ENCODE measurements at places on chromosomes 2 and 18. TPM values are rescaled to one million over a fixed set of nuclear protein-coding genes. Genes with fewer than 3 reads are reported as not detected.

DNA sequence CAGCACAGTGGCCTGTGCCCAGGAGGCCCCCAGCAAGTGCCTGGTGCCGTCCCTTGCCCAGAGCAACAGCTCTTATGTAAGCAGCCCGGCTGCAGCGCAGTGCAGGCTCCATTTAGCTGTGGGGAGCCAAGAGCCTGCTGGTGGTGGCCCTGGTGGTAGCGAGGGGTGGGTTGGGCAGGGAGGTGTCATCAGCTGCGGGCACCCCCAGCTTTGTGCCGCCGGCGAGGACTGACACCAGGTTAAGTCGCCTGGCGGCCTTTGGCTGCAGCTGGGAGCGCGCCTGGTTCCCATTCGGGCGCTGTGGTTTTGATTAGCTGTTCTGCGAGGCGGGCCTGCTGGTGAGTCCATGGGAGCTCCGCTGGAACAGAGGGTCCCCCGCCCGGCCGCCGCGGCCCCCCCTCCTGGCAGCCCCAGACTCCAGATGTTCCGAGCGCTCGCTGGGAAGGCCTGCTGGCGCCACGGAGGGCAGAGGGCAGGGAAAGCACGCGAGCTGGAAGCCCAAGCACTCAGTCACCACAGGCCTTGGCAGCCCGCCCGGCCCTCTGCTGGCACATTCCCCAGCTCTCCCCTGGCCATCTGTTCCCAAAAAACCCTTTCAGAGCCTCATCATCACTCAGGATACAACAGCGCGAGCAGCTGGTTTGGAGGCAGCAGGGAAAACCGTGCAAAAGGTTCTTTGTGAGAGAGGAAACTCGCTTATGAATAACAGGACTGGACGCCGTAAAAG, 18.4 kb downstream of the ATOH8 start:
- DNase-seq: peak; percentile 90
- peak overlapping the region; percentile 48 for H3K27ac ChIP-seq
- no peak overlapping the region for H3K4me3 ChIP-seq

DNA sequence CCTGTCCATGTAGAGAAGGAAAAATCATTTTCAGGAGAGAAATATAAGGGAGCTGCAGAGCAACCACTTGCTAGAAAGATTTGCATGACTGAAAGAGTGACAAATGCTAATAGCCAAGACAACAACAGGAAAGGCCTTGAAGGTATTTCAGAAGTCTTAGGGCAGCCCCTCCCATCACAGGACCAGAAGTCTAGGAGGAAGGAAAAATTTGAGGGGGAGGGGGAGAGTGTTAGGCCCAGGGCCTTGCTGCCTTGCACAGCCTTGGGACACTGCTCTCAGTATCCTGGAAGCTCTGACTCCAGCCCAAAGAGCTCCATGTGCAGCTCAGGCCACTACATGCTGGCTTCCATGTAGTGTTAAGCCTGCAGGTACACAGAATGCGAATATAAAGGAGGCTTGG, 266.9 kb downstream of the GLI2 start:
- H3K27me3 ChIP-seq: no peaks in the 10 kb centered on the region
- no peak for DNase-seq
- no peaks in the 10 kb centered on the region for H3K36me3 ChIP-seq

- no peaks in the 10 kb centered on the region for H3K4me1 ChIP-seq
- no peak overlapping the region for H3K4me3 ChIP-seq
- no peaks in the 10 kb centered on the region for H3K36me3 ChIP-seq
- DNase-seq: no peak
- no peaks in the 10 kb centered on the region for H3K27me3 ChIP-seq
- no peak overlapping the region for H3K27ac ChIP-seq
These were observed 82.9 kb downstream of the GRB14 start for GRCh38 chr2:164538240-164538866.

DNA sequence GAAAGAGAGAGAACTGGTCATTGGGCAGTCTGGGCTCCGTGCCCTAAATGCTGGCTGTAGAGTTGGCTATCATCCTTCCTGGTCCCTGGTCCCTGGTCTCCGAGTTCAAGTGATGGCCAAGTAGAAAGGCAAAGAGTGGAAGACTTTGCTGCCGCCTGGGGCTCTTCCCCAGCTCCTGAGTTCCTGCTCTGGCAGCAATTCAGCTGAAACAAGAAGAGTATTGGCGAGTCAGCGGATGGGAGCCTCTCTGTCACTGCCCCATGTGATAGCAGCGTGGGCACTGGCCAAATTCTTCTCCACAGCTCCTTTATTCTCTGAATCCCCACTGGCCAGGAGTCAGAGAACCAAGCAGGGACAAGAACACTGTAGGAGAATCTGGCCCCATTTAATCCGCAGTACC, 351.0 kb upstream of the POU3F3 start:
- no peak overlapping the region for H3K4me3 ChIP-seq
- H3K36me3 ChIP-seq: no peaks in the 10 kb centered on the region
- H3K27me3 ChIP-seq: no peaks in the 10 kb centered on the region
- no peaks in the 10 kb centered on the region for H3K4me1 ChIP-seq

DNA sequence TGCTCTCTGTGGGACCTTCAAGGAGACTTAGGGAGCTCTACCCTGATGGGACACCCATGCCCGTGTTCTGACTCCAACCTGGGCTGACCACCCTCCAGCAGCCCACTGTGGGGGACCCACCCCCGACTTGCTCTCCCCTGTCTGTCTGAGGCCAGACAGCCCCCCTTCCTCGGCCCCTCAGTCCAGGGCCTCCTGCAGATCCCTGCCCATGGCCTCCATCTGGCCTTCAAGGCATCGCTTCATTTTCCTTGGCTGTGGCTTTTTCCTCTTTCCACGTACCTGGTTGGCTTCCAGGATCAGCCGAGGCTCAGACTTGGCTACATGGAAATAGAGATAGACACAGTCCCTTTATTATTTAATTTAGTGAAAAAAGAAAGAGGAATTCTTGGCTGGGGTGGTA, 290.0 kb downstream of the CYP26B1 start:
- H3K27me3 ChIP-seq: peaks cover 4% of the 10 kb centered on the region
- DNase-seq: no peak
- no peaks in the 10 kb centered on the region for H3K4me1 ChIP-seq
- no peaks in the 10 kb centered on the region for H3K36me3 ChIP-seq
- H3K4me3 ChIP-seq: no peak overlapping the region
- H3K27ac ChIP-seq: no peak overlapping the region

DNA sequence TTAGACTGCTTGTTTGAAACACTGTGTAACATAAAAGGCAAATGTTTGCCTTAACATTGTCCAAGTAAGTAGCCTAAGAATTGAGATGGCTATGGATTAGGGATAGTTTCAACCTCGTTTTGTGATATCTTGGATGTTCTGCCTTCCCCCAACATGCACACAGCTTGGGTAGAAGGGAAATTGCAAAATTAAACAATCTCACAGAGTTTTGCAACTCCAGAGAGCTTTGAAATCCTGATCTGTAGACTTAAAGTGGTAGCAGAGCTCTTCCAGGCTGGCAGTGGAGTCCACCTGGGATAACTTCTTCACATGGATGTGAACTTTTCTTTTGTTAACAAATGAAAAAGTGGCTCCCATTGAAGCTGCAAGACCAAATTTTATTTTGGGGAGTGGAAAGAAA, 59.6 kb downstream of the CHRNA1 start:
- H3K36me3 ChIP-seq: no peaks in the 10 kb centered on the region
- H3K4me1 ChIP-seq: no peaks in the 10 kb centered on the region
- no peak for DNase-seq
- H3K27ac ChIP-seq: no peak overlapping the region
- H3K27me3 ChIP-seq: no peaks in the 10 kb centered on the region

DNA sequence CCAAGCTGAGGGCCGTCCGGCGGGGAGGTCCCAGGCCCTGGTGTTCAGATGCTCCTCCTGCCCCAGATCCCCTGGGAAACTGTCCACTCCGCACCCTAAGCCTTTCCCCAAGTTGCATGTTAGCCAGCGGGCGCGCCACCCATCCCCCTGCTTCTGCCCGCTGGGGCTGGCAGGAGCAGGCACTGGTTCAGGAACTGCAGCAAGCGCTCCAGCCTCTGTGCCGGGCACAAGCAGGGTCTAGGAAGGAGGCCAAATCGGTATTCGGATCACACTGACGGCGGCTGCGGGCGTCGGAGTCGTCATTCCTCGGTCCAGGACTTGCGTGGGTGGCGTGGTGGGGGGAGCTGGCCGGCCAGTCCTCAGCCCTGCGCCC, 53.7 kb downstream of the FAM168B start:
- H3K27me3 ChIP-seq: no peaks in the 10 kb centered on the region
- no peaks in the 10 kb centered on the region for H3K36me3 ChIP-seq
- H3K4me1 ChIP-seq: no peaks in the 10 kb centered on the region
- DNase-seq: no peak

- DNase-seq: no peak
- H3K4me3 ChIP-seq: no peak overlapping the region
- H3K27ac ChIP-seq: no peak overlapping the region
- no peaks in the 10 kb centered on the region for H3K27me3 ChIP-seq
These were observed 1034.7 kb upstream of the CHAC2 start for GRCh38 chr2:52732849-52733395.

GRCh38 chr2:58896638-58897037, 655.5 kb upstream of the FANCL start:
- H3K36me3 ChIP-seq: no peaks in the 10 kb centered on the region
- no peaks in the 10 kb centered on the region for H3K27me3 ChIP-seq
- no peak overlapping the region for H3K4me3 ChIP-seq
- DNase-seq: no peak
- no peaks in the 10 kb centered on the region for H3K4me1 ChIP-seq

GRCh38 chr2:134333646-134334189, 79.8 kb downstream of the MGAT5 start:
- DNase-seq: no peak
- H3K4me3 ChIP-seq: no peak overlapping the region
- H3K27me3 ChIP-seq: no peaks in the 10 kb centered on the region
- no peaks in the 10 kb centered on the region for H3K36me3 ChIP-seq

DNA sequence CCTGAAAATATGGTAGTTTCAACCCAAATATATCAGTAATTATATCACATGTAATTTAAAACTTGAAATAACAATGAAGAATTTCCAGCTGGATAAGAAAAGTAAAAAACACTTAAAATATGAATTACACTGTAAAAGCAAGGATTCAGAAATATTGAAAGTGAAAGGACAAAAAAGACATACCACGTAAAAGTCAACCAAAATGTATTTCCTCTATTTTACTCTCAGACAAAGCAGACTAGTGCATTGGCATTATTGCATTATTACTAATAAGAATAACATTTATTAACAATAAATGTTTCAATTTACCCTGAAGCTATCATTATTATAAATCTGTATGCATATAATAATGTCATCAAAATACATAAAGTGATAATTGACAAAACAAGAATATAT, 445.1 kb upstream of the TRIB2 start:
- no peak overlapping the region for H3K4me3 ChIP-seq
- H3K4me1 ChIP-seq: peaks cover 3% of the 10 kb centered on the region
- no peak overlapping the region for H3K27ac ChIP-seq
- DNase-seq: no peak
- H3K36me3 ChIP-seq: no peaks in the 10 kb centered on the region

GRCh38 chr2:208118918-208119317, 5.4 kb downstream of the CRYGD start:
- H3K27me3 ChIP-seq: no peaks in the 10 kb centered on the region
- H3K27ac ChIP-seq: no peak overlapping the region
- DNase-seq: no peak
- no peaks in the 10 kb centered on the region for H3K4me1 ChIP-seq

GRCh38 chr2:146541896-146542295, 1302.9 kb upstream of the ACVR2A start:
- no peaks in the 10 kb centered on the region for H3K36me3 ChIP-seq
- no peak overlapping the region for H3K4me3 ChIP-seq
- no peaks in the 10 kb centered on the region for H3K4me1 ChIP-seq

DNA sequence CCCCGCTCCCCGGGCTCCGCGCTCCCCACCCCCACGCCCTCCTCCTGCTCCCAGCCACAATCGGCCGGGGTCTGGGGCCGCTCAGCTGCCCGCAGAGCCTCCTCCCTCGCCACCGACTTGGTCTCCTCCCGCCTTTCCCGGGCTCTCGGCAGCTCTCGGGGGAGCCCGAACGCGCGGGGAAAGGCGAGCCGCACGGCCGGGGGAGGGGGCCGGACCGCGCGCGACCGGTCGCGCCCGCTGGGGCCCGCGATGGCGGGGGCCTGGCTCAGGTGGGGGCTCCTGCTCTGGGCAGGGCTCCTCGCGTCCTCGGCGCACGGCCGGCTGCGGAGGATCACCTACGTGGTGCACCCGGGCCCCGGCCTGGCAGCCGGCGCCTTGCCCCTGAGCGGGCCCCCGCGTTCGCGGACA, 327 bp downstream of the LTBP1 start:
- no peaks in the 10 kb centered on the region for H3K4me1 ChIP-seq
- peak overlapping the region; percentile 91 for H3K27ac ChIP-seq
- no peaks in the 10 kb centered on the region for H3K27me3 ChIP-seq
- no peaks in the 10 kb centered on the region for H3K36me3 ChIP-seq
- no peak for DNase-seq

GRCh38 chr18:44920441-44920840, 239.8 kb downstream of the SETBP1 start:
- H3K27ac ChIP-seq: no peak overlapping the region
- no peaks in the 10 kb centered on the region for H3K27me3 ChIP-seq
- no peak overlapping the region for H3K4me3 ChIP-seq
- no peaks in the 10 kb centered on the region for H3K4me1 ChIP-seq
- DNase-seq: no peak

GRCh38 chr2:236714080-236714479, 144.5 kb downstream of the ACKR3 start:
- DNase-seq: no peak
- H3K27ac ChIP-seq: no peak overlapping the region
- no peaks in the 10 kb centered on the region for H3K27me3 ChIP-seq
- no peaks in the 10 kb centered on the region for H3K36me3 ChIP-seq
- H3K4me1 ChIP-seq: no peaks in the 10 kb centered on the region

DNA sequence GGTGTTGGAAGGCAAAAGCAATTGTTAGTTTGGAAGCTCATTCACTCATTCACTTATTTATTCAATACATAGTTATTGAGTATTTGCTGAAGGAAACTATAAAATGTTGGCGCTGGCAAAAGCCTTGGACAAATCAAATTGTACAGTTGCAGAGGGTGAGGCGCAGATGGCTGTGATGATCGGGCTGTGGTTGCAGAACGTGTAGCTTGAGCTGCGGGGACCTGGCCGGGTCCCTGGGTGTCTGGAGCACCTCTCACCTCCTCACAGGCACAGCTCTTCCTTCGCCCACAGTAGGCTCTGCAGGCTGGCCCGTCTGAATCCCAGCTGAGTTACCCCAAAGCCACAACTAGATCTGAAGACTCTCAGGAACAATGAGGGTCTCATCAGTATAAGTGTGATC, 72.7 kb downstream of the LDLRAD4 start:
- no peaks in the 10 kb centered on the region for H3K36me3 ChIP-seq
- no peaks in the 10 kb centered on the region for H3K27me3 ChIP-seq
- DNase-seq: no peak
- peaks cover 6% of the 10 kb centered on the region for H3K4me1 ChIP-seq
- no peak overlapping the region for H3K4me3 ChIP-seq

GRCh38 chr2:27323596-27324285, 844 bp upstream of the MPV17 start:
- H3K4me1 ChIP-seq: peaks cover 10% of the 10 kb centered on the region
- no peak for DNase-seq
- H3K27ac ChIP-seq: peak overlapping the region; percentile 92
- H3K4me3 ChIP-seq: peak overlapping the region; percentile 61

Gene PMAIP1
- 2.1 TPM for total RNA-seq

Gene SERPINB13
- not detected for total RNA-seq

Gene KIF1A
- total RNA-seq: 18.9 TPM

Gene CRYBA2
- total RNA-seq: 3.0 TPM

Data from prostate gland (tissue), 2 donors.